Naive thymus-derived CD4-positive, alpha-beta T cell (primary cell): ENCODE measurements at places on chromosomes 7 and 10. TPM values are rescaled to one million over a fixed set of nuclear protein-coding genes. Genes with fewer than 3 reads are reported as not detected.

GRCh38 chr7:108598153-108598552 is 28.5 kb downstream of the DNAJB9 start:
- DNase-seq, result no peak

DNA sequence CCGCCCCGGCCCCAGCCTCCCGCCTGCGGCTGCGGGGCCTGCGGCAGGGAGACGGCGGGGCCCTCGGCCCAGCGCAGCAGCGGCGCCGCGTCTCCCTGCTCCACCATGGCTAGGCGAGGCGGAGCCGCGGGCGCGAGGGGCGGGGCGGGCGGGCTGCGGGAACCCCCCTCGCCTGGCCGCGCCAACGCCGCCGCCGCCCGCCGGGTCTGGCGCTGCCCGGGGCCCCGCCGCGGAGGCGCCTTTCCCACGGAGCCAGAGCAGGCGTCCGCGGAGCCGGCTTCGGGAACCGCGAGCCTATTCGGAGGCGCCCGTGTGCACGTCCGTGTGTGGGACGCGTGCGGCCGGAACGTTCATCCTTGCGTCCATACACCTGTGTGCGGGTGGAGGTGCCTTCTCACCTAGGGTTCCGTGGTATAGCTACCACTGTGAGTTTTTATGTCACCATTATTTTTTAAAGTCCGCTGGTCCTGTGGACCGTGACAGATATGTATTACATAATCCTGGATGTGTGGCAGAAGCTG is at the start of gene DENND11:
TSS of gene DENND11 (minus strand) at position 120 of the 521 bp plus-strand sequence. CDS start at position 107, 13 bp downstream.
- DNase-seq, result peak; percentile 24

GRCh38 chr10:34835908-34836508 is 20.9 kb upstream of the PARD3 start:
- DNase-seq, result no peak

GRCh38 chr10:67506083-67506756 is 189.8 kb downstream of the CTNNA3 start:
- DNase-seq, result no peak

DNA sequence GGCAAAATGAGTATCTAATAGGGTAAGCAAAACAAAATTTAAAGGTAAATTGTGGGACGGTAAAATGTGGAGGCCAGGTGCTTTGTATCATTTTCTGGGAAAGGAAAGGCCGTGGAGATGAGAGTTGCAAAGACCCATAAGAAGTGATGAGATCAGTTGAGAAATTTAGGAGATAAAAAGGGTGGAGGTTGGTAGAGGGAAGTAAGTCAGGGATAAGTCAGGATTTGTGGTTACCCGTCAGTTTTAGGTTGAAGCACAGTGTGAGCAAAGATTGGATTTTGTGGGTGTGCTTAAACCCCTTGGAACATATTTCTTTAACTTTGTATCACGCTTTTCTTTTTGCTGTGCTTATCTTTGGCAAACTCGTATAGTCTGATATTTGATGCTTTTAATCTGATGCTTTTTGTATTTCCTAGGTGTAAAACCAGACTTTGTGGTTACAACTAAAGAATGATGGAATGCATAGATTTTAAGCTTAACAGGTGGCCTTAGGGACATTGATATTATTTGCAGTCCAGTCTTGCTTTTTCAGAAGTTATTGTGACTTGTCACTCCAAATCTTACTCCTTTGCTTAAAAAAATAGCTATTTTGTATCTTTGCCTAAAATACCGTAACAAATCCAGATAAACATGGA is 1.2 kb downstream of the BTRC start:
- DNase-seq, result no peak

GRCh38 chr7:151465169-151465568 is 25.2 kb upstream of the CRYGN start:
- DNase-seq, result no peak

- no peak for DNase-seq
These were observed 126.7 kb downstream of the TPST1 start for GRCh38 chr7:66331883-66332282.

GRCh38 chr7:11231190-11231589 is 257.5 kb downstream of the PHF14 start:
- no peak for DNase-seq

DNA sequence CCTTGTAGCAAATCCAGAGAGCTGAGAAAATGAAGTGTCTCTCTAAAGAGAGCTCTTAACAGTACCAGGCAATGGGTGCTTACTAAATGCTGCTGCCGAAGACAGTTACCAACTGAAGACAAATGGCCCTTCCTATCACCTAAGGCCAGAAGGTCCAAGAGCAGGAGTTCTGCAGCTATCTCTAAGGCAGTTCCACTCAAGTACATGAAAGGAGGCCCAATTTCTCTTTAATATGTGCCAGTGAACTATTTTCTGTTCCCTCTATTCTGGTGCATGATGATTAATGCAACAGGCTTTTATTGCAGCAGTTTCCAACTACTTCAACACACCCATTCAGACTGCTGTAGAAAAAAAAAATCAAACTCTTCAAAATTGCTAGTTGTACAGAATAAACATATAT is 122.5 kb downstream of the SLC25A13 start:
- no peak for DNase-seq

DNA sequence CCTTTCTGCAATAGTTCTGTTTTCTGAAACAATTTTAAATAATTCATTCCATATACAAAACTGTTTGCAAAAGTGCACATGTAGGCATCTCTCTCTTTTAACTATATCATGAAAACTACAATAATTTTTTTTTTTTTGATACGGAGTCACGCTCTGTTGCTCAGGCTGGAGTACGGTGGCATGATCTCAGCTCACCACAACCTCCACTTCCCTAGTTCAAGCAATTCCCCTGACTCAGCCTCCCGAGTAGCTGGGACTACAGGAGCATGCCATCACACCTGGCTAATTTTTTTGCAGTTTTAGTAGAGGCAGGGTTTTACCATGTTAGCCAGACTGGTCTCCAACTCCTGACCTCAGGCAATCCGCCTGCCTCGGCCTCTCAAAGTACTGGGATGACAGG is 44.0 kb upstream of the SEMA3A start:
- DNase-seq, result no peak

- no peak for DNase-seq
These were observed 2.7 kb downstream of the CYP3A5 start for GRCh38 chr7:99677013-99677647.

GRCh38 chr7:135775230-135775629 is 26.6 kb upstream of the FAM180A start:
- DNase-seq, result no peak

DNA sequence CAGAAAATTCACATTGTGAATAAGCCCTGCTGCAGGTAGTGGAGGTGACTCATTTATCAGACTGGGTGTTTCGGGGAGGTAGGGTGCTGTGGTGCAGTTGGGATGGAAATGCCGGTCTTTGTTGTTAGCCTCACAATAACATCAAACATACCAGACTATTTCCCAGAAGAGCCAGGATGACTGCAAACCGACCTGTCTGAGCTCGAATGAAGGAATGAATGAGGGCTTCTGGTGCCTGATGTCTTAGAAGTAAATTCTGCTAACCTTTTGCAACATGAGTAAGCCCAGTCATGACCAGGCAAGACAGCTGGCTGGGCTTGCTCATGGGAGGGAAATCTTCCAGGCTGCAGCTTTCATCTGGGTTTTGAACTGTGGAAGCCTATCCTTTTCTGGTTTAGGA is 2.4 kb upstream of the VDAC2 start:
- DNase-seq, result no peak

DNA sequence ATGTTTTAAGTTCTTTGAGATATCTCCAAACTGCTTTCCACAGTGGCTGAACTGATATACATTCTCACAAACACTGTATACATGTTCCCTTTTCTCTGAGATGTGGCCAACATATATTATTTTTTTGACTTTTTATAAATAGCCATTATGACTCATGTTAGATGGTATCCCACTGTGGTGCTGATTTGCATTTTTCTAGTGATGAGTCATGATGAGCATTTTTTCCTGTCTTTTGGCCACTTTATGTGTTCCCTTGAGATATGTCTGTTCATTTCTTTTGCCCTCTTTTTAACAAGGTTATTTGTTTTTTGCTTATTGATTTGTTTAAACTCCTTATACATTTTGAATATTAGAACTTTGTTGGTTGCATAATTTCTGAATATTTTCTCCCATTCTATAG is 1055.1 kb downstream of the NXPH1 start:
- DNase-seq, result no peak

DNA sequence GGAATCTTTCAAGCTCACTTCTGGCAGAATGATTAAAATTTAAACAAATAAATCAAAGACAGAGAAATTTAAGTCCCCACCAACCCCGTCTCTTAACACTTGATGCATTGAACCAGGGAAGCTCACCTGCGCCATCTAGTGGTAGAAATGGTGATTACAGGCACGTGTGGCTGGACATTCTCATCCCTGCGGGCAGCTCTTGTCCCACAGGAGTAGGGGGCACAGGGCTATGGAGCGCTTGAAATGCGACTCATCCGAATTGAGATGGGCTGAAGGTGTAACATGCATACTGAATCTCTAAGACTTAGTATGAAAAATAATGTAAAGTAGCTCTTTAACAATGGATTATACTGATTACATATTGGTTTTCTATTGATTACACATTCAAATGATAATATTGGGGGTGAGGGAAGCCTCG is 24.8 kb upstream of the SLIT1 start:
- peak; percentile 60 for DNase-seq

- DNase-seq, result no peak
These were observed 66.4 kb upstream of the SCIN start for GRCh38 chr7:12504149-12504548.

- DNase-seq, result no peak
These were observed 244.4 kb downstream of the DYNC1I1 start for GRCh38 chr7:96016735-96017134.

- no peak for DNase-seq
These were observed 7.0 kb upstream of the ZNF425 start for GRCh38 chr7:149133028-149133710.

DNA sequence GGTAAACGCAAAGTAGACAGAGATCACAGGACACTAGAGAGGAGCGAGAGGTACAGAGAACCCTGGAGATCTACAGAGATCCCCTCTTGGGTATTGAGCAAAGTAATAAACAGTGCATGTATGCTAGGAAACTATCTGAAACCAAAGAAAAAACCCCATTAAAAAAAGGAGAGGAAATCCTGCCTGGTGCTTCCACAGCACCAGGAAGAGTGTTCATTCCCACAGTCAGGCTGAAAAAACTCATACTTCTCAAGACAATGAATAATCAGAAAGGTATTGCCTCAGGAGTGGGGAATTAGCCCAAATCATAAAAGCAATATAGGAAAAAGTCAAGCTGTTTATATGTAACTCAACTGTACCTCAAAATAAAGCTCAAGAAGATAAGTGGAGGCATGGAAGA is 59.1 kb downstream of the ANKRD26 start:
- no peak for DNase-seq

DNA sequence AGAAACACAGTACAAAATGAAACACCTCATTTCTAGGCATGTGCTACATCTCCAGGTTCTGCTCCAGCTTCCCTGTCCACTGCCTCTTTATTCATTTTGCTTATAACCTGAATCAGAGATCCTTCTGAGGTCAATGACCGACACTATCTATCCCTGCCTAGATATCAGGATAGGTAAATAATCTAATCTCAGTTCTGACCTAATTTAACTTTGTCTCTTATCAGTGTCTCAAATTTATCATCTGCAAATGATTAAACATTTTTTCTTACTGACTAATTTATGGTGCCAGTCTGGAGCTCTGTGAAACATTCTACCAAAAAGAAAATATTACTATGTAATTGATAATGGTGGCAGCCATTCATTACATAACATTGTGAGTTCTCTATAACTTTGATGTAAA is 61.1 kb downstream of the SGCE start:
- no peak for DNase-seq

DNA sequence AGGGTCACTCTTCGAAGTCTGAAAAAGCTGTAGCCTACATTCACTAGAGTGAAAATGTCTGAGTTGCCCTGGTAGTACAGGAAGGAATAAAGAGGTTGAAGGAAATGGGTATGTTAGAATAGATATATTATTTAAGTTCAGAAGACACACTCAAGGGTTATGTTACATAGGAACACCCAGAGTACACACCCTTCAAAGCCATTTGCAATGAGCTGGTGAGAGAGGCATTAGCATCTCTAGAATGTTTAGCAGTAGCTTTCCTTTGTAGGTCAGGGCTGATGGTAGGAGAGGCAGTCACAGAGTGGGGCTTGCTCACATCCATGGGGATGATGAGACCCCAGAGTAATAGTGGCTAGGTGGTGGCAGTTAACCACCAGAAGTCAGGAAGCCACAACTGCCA is 221.2 kb downstream of the SLC25A13 start:
- no peak for DNase-seq

Gene SEMA3D
- total RNA-seq, result not detected

Gene SND1
- total RNA-seq, result 244 and 253 TPM in 2 replicates

Gene GRM3
- total RNA-seq, result not detected in 2 replicates

Gene GDF2
- total RNA-seq, result not detected

Gene AKR1D1
- total RNA-seq, result not detected

Gene KCNH2
- 3.2 TPM for total RNA-seq
